ENCODE measurements at places on chromosomes 7 and 10. TPM values are rescaled to one million over a fixed set of nuclear protein-coding genes. Genes with fewer than 3 reads are reported as not detected.

GRCh38 chr7:157871681-157872080, 534.9 kb downstream of the DNAJB6 start:
- DNase-seq = no peak
- H3K4me1 ChIP-seq = peaks cover 5% of the 10 kb centered on the region
- H3K4me3 ChIP-seq = no peak overlapping the region

GRCh38 chr10:31064348-31064747, 32.7 kb upstream of the ZNF438 start:
- no peak overlapping the region for H3K4me3 ChIP-seq
- no peaks in the 10 kb centered on the region for H3K36me3 ChIP-seq
- DNase-seq = peak; percentile 27
- no peaks in the 10 kb centered on the region for H3K27me3 ChIP-seq
- peaks cover 5% of the 10 kb centered on the region for H3K4me1 ChIP-seq
- peak overlapping the region; percentile 30 for H3K27ac ChIP-seq

GRCh38 chr10:89540420-89540949, 5.1 kb upstream of the SLC16A12 start:
- no peak overlapping the region for H3K4me3 ChIP-seq
- no peaks in the 10 kb centered on the region for H3K36me3 ChIP-seq
- no peak overlapping the region for H3K27ac ChIP-seq
- H3K4me1 ChIP-seq = peaks cover 3% of the 10 kb centered on the region
- no peaks in the 10 kb centered on the region for H3K27me3 ChIP-seq

Gene GTF2IRD1
- total RNA-seq = 14.4 TPM

GRCh38 chr10:15738270-15738925, 18.7 kb upstream of the ITGA8 start:
- H3K27ac ChIP-seq = peak overlapping the region; percentile 50
- no peaks in the 10 kb centered on the region for H3K36me3 ChIP-seq
- no peak overlapping the region for H3K4me3 ChIP-seq
- H3K27me3 ChIP-seq = no peaks in the 10 kb centered on the region
- H3K4me1 ChIP-seq = no peaks in the 10 kb centered on the region
- peak; percentile 100 for DNase-seq

Gene KCNIP2
- total RNA-seq = 3.1 TPM

Gene CHST3
- 13.7 TPM for total RNA-seq

- H3K4me1 ChIP-seq = peaks cover 7% of the 10 kb centered on the region
- no peaks in the 10 kb centered on the region for H3K36me3 ChIP-seq
- H3K27me3 ChIP-seq = no peaks in the 10 kb centered on the region
- DNase-seq = no peak
- H3K4me3 ChIP-seq = no peak overlapping the region
These were observed 35.0 kb downstream of the HDAC9 start for GRCh38 chr7:18530224-18531179.

- no peaks in the 10 kb centered on the region for H3K27me3 ChIP-seq
- H3K27ac ChIP-seq = no peak overlapping the region
- no peak for DNase-seq
- peaks cover 14% of the 10 kb centered on the region for H3K4me1 ChIP-seq
- no peak overlapping the region for H3K4me3 ChIP-seq
- H3K36me3 ChIP-seq = no peaks in the 10 kb centered on the region
These were observed 184.7 kb downstream of the DOCK4 start for GRCh38 chr7:112021379-112022044.

- no peak overlapping the region for H3K4me3 ChIP-seq
- no peak for DNase-seq
- no peaks in the 10 kb centered on the region for H3K4me1 ChIP-seq
- no peaks in the 10 kb centered on the region for H3K36me3 ChIP-seq
These were observed 53.6 kb upstream of the EBF3 start for GRCh38 chr10:130017631-130018022.

Gene MMD2
- total RNA-seq = not detected

Gene MYPN
- total RNA-seq = 0.06 TPM

Gene FEZF1
- 0.18 TPM for total RNA-seq

Measured in lung (tissue), 17 donors.